ENCODE measurements at places on chromosomes 7 and 10.

GRCh38 chr10:8238986-8239385 is 184.5 kb downstream of the GATA3 start:
- no peak for DNase-seq

DNA sequence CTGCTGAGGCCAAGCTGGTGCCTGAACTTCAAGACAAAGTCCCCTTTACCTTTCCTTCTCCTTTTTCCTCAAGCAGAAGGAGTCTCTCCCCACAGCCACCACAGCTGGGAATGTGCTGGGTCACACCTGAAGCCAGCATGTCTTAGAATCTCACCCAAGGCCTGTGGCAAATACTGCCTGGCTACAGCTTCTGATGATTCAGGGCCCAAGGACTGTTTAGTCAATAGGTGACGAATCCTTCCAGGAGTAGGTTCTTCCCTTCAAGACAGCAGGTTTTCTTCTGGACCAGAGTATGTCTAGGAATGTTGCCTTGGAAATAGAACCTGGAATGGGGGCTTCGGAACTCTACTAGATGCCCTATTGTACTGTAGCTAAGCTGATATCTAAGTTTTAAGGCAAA is 374.6 kb downstream of the KIF20B start:
- no peak for DNase-seq

GRCh38 chr7:7207876-7208275 is 25.5 kb downstream of the C1GALT1 start:
- DNase-seq = no peak

- no peak for DNase-seq
Measured at GRCh38 chr10:90889636-90890035, 17.9 kb downstream of the RPP30 start.

DNA sequence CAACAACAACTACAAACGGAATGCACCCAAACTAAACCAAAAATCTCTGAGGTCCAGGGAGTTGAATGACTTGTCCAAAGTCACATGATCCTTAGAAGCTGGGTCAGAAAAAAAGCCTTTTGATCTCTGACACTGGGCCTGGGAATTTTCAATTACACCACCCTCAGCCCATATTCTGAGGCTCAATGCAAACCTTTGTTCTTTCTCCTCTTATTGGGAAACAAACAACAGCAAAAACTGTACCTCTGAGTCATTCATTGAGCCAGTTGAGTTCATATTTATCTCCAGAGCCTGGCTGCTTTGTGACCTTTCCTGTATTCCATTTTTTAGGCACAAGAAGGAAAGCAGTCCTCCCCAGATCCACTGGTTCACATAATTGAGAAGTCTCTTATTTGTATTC is 51.2 kb upstream of the SORCS1 start:
- DNase-seq = no peak

GRCh38 chr10:4546500-4546899 is 279.5 kb upstream of the AKR1E2 start:
- no peak for DNase-seq
